A549 treated with AZD2906 at 1 μM for 4 hours (cell line): ENCODE measurements at places on chromosomes 3 and 15. TPM values are rescaled to one million over a fixed set of nuclear protein-coding genes. Genes with fewer than 3 reads are reported as not detected.

The SLC12A8 gene
- 1.3 to 2.3 TPM (median 1.6 TPM) in 5 replicates for total RNA-seq

The HHATL gene
- not detected in 5 replicates for total RNA-seq

The LSAMP gene
- total RNA-seq = 0.03 to 0.11 TPM (median 0.06 TPM) in 5 replicates

The WDR53 gene
- 7.1 to 9.6 TPM (median 8.8 TPM) in 5 replicates for total RNA-seq

The TMEM108 gene
- 0.12 TPM in 1 of 5 replicates, not detected in the others for total RNA-seq
